ENCODE measurements at places on chromosomes 11 and 22.

GRCh38 chr11:34183848-34184391 is 78.5 kb downstream of the NAT10 start:
- DNase-seq: no peak

DNA sequence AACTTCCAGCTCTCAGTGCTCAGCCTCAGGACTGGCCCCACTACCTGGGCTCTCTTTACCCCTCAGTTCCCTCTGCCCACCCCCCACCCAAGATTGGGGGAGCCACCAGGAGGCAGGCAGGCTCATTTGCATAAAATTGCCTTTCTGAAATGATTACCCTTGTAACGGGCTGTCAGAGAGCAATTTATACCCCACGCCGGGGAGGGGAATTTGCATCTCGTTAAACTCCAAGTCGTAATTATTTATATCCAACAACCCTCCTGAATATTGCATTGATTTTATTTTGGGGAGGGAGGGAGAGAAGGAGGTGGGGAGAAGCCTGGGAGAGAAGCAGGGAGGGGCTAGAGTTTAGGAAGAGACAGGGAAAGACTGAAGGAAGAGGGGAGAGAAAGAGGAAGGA is 8.3 kb downstream of the NRXN2 start:
- no peak for DNase-seq

- DNase-seq: peak; percentile 0
Observed at GRCh38 chr11:6156628-6157359, 13.3 kb downstream of the OR52B2 start.

GRCh38 chr22:40024201-40025061 is 29.7 kb downstream of the FAM83F start:
- DNase-seq: peak; percentile 66

- DNase-seq: no peak
Observed at GRCh38 chr22:25564979-25565677, 653 bp downstream of the GRK3 start.

- DNase-seq: no peak
Observed at GRCh38 chr11:55719608-55720160, 53.6 kb upstream of the OR5D13 start.

DNA sequence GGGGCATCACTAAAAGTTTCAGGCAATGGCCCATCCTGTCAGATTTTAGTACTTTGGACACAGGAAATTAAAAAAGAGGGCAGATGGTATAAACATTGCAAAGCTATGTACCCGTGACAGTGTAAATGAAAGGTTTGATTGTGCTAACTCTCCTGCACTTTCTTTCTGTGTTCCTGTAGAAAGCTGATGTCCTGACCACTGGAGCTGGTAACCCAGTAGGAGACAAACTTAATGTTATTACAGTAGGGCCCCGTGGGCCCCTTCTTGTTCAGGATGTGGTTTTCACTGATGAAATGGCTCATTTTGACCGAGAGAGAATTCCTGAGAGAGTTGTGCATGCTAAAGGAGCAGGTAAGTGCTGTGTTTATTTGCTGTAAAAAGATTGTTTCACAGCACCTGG is 10.3 kb downstream of the CAT start:
- no peak for DNase-seq

GRCh38 chr11:134333946-134334345 is 2.2 kb downstream of the GLB1L2 start:
- DNase-seq: no peak

- peak; percentile 50 for DNase-seq
Observed at GRCh38 chr11:91926965-91927364, 297.7 kb upstream of the FAT3 start.

DNA sequence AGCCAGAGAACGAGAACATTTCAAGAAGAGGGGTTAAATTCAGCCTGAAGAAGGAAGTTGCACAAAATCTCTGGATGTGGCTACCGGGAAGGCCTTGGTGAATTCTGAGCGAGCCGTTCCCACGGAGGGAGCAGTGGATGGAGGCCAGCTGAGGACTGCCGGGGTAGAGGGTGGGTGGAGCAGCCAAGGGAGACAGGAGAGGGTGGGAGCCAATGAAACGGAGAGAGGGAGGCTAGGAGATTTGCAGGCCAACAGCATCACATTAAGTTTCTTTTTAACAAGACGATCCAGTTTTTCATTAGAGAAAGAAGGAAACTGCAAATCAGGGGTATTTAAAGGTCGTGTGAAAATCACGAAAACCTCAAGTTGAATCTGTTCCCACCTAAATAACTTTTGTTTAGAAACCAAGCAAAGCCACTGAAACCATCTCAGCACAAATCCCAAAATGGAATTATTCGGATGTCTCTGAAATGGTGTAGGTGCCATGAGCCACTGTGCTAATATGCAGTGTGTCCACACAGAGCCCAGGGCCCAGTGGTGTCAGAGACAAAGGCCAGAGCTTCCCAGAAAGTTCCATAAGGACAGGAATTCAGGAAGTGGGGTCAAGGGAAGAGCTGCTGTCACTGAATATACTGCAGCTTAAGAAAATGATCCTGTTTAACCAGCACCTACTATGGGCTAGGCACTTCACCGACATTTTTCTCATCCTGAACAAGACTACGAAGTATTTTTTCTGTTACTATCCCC is 59.7 kb upstream of the SLC35C1 start:
- DNase-seq: peak; percentile 11

- DNase-seq: no peak
Observed at GRCh38 chr11:116300232-116300631, 472.6 kb downstream of the BUD13 start.

- DNase-seq: no peak
Observed at GRCh38 chr11:120871194-120871593, 152.7 kb upstream of the TBCEL start.

- DNase-seq: no peak
Observed at GRCh38 chr11:128515086-128515485, 72.3 kb downstream of the ETS1 start.

- no peak for DNase-seq
Observed at GRCh38 chr11:125929445-125930075, 16.3 kb upstream of the VSIG10L2 start.

DNA sequence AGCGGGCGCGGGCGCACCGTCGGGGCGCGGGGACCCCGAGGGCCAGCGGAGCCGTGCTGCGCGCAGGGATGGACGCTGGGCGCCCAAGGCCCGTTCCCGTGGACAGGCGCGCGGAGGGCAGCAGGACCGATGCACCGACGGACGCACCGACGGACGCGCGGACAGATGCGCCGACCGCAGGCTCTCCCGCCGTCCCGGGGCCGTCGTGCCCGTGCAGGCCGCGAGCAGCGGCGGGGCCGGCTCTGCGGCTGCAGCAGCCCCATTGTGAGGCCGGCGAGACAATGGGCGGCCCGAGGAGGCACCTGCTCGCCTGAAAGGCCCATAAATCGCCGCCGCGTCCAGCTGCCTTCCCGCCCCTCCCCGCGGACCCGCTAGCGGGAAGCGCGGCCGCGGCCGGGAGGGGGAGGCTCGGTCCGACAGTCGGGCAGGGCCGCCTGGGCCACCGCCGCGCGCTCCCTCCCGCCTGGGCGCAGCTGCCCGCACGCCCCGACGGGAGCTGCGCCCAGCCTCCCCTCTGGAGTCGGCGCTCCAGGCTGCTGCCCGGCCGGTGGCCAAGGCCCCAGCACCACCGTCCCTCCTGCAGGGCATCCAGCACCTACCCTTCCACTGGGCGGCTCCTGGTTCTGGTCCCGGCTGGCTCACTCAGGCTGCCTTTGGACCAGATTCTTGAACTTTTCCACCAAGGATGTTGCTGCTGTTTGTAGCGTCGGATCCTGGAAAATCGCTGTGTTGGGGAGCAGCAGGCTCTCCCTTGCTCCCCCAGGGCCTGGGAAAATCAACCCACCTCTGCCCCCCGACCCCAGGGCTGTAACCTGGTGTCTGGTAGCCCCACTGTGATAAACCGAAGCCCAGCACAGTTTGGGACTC is 15.8 kb downstream of the CDKN1C start:
- DNase-seq: no peak

DNA sequence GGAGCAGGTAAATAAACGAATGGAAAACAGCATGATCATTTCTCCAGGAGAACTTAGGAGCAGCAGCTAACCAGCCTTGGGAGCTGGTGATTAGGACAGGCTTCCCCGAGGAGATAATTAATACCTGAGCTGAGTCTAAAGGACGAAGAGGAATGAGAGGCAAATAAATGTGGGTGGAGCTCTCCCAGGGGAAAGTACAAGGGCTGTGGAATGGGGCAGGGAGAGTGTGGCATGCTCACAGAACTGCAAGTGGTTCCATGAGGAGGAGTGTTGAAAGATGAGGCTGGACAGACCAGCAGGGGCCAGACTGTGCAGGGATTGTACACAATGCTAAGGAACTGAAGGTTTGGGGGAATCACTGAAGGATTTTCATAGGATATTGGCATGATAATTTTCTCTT is 14.2 kb upstream of the TLCD5 start:
- DNase-seq: no peak

DNA sequence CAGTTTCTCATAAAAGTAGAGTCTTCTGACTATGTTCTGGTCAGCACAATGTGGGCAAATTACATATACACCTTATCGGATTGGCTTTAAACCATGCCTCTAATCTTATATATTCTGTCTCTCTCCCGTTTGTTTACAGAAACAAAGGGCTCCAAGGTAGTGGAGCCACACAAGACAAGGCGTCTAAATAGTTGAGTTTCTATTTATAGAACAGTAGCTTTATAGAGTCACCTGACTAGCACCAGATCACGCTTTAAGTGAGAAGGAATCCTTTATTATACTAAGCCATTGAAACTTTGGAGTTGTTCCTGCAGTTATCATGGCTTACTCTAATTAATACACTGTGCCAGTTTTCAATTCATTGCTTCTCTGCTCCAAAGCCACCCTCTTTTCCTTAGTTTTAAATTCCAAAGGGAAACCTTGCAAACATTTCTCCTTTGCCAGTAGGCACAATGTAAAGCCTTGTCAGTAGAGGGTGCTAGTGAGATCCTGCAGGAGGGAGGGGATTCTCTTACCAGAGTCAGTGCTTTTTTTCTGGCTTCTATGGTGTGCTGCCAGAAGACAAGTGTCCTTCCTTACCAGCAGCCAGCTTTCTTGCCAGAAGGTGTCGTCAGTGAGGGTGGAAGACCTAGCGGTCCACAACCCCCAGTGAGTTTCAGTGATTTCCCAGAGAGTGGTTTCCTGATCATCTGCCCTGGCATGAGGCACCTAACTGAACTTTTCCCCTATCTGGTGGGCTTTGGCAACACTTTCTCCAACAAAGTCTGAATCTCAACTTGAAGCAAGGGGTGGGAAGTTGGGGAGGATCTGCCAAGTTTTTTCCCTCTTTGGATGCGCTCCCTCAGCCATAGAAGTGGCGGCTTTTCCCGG is 71.7 kb downstream of the RAB38 start:
- peak; percentile 73 for DNase-seq

DNA sequence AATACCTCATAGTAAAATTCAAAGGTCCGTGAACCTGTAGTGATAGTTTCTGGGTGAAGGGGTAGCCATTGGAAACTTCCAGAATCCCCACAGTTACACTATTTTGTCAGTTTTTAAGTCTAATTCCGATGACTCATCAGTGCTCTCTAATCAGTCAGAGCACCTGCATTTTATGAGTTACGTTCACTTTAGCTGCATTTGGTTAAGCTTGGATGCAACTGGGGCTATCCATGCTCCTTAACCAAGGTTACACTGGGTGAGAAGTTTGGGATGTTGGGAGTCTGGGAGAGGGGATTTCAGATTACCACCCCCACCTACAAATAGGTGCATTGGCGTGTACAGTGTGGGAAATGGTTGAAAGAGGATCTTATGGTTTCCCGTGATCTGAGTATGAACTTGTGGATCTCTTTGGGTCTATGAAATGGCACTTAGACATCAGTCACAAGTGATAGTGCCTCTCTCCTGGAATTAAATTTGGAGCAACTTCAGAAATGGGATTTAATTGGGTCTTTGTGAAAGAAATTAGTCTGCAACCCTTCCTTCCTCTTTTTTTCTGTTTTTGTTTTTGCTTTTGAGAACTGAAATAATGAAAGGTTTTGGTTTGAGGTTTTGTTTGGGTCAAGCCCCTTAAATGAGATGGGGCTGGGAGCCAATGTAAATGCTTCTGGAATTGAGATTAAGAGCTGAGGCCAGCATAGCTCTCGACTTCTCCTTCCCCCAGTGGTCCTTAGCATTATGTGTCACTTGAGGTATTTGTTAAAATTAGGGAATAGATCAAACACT is 31.5 kb downstream of the EHF start:
- no peak for DNase-seq

DNA sequence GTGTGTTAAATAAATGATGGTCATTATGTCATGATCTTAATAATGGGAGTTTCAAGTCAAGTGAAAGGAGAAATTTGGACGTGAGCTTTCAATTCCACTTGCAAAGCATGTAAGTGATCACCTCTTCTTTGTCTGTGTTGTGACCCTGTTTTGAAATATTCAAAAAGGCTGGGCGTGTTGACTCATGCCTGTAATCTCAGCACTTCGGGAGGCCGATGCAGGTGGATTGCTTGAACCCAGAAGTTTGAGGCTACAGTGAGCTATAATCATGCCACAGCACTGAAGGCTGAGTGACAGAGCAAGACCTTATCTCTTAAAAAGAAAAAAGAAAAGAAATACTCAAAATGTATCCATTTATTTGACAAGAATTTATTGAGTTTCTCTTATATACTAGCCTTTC is 32.9 kb upstream of the EED start:
- no peak for DNase-seq

DNA sequence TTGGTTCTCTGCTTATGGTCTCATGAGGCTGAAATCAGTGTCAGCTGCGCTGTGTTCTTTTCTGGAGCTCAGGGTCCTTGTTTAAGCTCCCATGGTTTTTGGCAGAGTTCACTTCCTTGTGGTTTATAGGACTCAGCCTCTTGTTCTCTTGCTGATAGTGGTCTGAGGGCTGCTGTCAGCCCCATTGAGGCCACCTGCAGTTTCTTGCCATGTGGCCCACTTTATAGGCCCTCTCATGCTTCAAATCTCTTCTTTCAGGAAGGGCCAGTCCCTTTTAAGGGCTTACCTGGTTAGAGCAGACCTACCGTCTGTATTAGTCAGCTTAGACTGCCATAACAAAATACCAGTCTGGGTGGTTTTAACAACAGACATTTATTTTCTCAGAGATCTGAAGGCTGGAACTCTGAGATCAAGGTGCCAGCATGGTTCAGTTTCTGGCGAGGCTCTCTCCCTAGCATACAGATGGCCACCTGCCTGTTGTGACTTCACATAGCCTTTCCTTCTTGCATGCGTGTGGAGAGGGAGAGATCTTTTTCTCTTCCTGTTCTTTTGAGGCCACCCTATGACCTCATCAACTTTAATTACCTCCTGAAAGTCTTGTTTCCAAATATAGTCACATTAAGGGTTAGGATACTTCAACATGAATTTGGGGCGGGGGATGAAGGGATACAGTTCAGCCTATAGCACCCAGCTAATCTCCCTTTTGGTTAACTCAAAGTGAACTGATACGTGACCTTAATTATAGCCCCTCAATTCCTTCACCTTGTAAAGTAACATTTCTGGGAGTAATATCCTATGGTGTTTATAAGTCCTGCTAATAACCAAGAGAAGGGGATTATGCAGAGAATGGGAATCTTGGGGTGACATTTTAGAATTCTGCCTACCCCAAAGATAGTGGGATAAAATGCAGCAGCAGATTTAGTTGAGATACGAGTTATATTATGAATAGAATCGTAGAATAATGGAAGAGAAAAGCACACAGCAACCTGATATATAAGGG is 131.8 kb downstream of the UVRAG start:
- peak; percentile 79 for DNase-seq

DNA sequence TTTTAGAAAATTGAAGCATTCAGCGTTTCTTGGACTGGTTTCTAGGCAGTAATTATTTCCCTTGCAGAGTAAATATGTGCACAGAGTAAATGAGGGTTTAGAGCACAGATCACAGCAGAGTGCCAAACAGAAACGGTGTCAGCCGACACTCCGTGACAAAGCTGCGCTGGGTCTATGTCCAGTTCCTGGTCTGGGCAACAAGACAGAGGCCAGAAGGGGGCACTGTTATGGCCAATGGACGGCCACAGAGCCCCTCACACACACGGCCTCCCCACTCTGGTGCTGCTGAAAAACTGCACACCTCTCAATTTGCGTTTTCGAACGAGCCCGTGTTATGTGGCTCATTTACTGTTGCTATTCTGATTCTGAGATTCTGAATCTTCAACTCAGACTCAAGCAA is 180.7 kb downstream of the MPPED1 start:
- peak; percentile 7 for DNase-seq
